ENCODE measurements at places on chromosomes 13 and 19.
A peak's percentile ranks its signal among the peaks of the same experiment; 100 is the strongest.

GRCh38 chr13:113748101-113748861 is 10.7 kb upstream of the TMEM255B start:
- DNase-seq = no peak

DNA sequence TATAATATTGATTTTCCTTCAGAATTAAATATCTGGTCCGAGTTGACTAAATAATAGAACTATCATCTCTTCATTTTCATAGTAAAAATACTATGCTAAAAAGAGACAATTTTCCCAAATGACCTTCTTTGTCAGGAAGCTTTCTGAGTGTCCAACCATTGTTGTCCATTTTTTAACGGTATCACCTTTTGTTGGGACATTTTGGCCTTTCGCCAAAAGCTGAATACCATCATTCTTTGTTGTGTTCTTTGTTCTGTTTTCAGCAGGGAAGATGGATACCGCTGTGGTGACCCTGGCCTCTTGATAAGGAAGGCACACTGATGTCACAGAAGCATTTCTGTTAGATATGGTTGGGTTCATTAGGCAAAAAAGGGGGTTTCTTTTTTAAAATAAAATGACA is 654.4 kb upstream of the GPC6 start:
- DNase-seq = no peak

- no peak for DNase-seq
Measured at GRCh38 chr19:8042900-8043299, 9.7 kb upstream of the CCL25 start.

GRCh38 chr13:114025714-114026431 is 52.0 kb upstream of the C13orf46 start:
- DNase-seq = no peak

DNA sequence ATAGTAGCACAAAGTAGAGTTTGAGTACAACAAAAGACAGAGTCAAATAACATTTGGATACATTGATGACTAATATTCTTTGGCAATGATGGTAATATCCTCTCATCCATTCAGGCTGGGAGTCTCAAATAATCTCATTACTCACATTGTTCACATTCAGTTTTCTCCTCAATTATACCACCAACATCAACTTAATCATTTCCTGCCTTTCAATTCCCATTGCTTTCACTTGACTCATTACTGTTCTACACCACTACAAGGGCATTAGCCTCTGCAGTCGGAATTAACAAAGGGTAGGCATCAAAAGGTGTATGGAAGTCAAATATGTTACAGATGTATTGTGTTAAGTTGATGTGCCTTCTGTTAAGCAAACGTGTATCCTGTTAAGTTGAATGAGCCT is 518.4 kb upstream of the SLITRK1 start:
- DNase-seq = no peak

DNA sequence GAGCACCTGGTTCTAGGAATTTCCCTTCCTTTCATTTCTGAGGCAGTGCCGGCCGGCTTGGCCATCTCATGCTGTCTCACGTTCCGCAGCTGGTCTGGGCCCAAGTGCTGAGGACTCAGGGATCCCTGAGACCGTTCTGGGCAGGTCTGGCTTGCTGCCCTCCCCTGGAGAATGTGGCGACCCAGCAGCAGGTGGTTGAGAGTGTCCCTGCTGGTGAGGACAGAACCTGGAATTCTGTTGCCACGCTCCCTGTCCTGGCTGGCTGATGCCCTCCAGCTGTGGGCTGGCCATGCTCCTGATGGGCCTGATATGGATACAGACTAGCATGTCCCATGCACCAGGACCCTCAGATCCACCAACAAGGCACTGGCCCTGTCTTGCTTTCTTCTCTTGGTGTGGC is 114.0 kb upstream of the C1QTNF9B start:
- DNase-seq = no peak

GRCh38 chr19:6524311-6524710 is 6.5 kb upstream of the TNFSF9 start:
- DNase-seq = no peak

- peak; percentile 78 for DNase-seq
Measured at GRCh38 chr13:26022538-26023292, 29.1 kb downstream of the SHISA2 start.

DNA sequence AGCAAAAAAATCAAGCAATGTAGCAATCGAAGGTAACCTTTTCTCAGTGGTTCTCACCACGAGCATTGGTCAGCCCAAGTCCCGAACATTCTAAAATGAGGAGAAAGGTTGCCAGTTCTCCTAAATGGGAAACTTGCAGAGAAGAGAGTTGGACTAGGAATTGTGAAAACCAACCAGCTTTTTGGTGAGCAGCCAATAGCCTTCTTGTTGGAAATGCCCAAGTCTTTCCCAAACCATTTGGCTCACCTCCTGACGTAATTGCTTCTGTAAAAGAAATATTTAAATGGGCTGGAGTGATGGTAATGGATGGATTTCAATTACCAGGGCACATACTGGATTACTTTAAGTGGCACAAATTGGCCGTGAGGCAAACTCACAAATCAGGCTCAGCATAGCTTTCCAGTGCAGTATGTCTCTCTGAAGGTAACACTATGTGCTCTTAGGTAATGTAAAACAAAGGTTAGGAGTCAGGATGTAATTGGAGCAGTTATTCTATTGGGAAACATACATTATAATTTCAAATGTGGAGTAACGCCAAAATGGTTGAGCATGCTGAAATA is 423.2 kb downstream of the KLF5 start:
- no peak for DNase-seq

- DNase-seq = no peak
Measured at GRCh38 chr13:39957868-39958677, 302.6 kb downstream of the COG6 start.

- no peak for DNase-seq
Measured at GRCh38 chr19:17529239-17530158, 18.1 kb downstream of the PGLS start.

Measured in ureter (tissue), 1 donor.